ENCODE measurements at places on chromosomes 11 and 22.

DNA sequence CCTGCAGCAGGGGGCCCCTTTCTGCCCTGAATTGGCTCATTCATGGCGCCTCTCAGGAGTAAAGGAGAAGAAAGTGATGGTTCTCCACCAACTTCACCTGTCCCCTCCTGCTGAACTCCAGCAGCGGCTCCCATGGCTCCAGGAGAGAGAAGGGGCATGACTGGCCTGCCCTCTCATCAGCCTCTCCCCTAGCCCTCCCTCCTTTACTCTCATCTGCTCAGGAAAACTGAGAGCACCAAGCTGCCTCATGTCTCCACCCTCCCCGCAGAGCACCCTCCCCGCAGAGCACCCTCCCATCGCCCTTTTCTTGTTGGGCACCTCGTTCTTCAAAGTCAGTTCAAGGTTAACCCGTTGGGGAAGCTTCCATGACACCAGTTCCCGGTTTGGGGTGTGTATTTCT is 82.1 kb upstream of the ATXN10 start:
- DNase-seq = no peak

DNA sequence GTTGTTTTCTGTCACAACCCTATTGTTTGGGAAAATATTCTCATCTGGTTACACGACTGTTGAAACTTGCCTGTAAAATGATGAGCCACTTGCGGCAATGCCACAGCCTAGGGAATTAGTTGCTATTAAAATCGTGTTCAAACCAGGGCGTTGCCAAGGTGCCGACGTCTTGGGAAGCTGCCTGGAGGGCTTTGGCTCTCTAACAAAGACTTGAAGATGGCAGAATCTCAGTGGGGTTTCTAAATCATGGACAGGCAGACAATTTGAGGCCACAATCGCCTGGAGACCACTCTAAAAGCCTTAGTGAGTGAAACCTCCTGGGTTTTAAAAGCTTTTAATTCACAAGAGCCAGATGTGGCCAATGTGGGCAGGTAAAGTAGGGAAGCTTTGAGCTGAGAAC is 117.2 kb upstream of the BMAL1 start:
- DNase-seq = no peak

DNA sequence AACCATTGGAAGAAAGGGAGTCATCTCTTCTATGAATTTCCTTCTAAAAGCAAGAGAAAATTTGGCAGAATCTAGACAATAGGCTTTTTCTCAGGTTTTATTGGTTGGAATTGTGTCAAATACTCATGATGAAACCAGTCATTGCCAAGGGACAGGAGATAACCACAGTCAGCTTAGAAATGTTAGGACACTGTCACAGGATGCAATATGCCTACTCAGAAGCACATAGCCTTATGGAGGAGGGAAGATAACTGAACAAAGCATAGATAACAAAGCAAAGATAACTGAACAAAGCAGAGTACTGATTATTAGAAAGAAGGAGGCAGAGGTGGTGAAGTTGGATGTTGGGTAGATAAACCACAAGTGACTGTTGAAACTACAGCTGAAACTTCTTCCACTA is 303.5 kb upstream of the PDGFD start:
- DNase-seq = no peak

DNA sequence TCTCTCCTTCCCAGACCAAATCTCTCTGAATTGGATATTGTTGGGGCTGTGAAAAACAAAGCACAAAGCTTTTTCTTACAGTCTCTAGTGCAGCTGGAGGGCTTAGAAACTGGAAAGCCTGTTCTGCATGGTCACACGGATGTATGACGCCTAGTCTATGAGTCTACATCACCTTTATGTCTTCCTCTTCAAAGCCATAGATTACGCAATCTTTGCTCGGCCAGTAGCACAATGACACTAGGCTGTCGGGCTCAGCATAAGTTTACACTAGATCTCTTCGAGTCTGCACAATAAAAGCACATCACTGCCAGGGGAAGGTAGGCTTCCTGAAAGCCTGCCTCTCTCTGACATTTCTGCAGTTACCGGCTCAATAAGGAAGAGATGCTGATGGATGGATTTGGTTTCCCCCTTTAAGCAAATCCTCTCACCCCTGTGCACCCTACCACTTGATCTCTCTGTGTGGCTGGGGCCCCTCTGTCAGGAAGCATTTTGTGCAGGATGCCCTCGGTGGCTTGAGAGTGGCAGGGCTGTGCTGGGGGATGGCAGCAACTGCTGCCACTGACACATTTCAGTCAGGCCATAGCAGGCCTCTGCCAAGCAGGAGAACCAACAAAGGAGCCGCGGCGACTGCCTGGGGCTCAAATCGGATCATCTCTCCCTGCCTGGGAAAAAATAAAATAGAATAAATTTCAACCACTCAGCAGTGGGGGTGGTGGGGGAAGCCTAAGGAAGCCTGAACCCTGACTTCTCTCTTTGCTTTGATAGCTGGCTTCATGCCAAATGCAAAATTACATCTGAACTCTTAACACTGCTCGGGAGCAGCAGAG is 1272.8 kb downstream of the LRRC4C start:
- DNase-seq = no peak

- DNase-seq = no peak
Measured at GRCh38 chr22:50061141-50061823, 3.2 kb upstream of the TTLL8 start.

GRCh38 chr11:94826415-94826814 is 58.3 kb downstream of the AMOTL1 start:
- DNase-seq = no peak

DNA sequence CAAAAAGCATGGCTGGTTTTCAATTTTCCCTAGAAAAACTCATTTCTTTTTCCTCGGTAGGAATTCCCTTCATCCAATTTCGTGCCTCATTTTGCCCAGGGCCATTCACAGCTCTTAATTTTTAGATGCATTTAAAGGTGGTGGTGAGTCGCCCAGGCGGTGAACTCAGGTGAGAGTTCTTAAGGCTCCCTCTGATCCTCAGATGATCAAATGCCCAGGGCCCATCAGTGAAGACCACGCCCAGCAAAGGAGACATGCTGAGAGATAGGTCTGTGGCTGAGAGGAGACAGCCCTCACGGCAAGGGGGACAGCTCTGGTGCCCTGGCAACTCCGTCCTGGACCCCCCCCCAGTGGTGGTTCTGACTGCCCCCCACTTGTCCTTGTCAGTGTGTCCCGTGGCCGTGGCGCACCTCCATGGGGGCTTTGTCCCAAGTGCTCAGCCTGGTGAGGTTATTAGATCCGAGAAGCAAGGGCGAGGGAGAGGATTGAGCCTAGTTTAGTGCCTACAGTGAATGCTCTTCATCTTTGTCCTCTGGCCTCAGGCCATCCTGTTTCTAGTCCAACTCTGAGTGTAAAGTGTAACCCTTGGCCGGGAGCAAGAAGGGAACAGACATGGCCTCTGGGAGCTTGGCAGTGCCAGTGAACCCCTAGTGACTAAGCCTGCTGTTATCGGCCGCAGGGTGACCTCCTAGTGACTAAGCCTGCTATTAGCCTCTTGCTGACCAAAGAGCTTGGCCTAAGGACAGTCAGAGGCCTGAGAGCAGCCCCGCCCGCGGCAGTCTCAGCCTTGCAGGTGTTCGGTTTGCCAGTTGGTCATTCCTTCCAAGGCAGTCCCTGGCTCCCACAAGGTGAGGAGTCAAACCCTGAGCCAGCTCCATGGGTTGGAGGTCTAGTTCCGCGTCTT is 83.5 kb downstream of the CTTN start:
- no peak for DNase-seq

DNA sequence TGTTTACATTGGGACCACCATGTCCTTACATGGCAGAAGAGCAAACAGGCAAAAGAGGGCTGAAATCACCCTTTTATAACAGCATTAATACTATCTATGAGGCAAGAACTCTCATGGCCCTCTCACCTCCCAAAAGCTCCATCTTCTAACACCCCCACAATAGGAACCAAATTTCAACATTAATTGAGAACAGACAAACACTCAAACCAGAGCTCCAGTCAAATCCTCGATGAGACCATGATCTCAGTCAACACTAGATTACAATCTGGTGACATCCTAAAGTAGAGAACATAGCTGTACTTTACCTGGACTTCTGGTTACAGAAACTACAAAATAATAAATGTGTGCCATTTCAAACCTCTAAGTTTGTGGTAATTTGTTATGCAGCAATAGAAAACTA is 25.1 kb downstream of the OR2AG2 start:
- no peak for DNase-seq

DNA sequence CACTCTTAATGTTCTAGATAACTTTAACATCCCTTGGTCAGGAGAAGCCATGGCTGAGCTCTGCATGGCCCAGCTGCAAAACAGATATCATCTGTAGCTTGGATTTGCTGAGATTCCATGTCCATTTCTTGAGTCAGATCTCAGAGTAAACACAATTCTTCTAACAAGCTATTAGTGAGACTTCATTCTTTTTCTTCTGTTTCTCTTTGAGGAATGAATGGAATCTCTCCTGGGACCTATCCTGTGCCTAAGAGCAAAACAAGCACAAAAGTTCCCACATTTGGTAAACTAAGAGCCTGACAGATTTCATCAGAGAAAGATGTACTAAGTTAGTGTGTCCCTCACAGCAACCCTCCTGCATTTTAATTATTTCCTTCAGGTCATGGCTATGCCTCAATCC is 142.8 kb downstream of the MAML2 start:
- no peak for DNase-seq

GRCh38 chr11:111359223-111360149 is 19.6 kb downstream of the POU2AF1 start:
- no peak for DNase-seq

DNA sequence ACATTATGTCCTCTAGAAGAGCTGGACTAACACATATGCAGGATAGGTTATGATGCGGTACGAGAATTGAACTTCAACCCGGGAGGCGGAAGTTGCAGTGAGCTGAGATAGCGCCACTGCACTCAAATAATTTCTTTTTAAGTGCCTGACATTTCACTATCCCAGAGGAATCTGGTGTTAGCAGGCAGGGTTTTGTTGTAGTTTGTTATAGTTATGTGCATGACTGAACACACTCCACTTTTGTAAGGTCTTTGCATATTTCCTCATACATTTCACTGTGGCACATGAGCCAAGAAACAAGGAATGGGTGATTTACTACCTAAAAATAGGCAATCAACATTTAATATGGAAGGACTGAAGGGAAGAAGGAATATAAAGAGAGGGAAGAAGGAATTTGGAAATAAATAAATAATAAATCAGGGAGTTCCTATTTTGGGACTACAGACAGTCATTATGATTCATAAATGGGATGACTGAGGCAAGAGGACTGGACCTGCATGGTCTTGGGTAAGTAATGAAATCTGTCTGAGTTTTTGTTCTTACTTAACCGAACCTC is 8.7 kb upstream of the HIPK3 start:
- DNase-seq = no peak
